Germinal center (tissue), 1 donor: ENCODE measurements at places on chromosomes 7 and 10.

GRCh38 chr7:148622887-148623585, 32.5 kb downstream of the C7orf33 start:
- no peak for DNase-seq

- DNase-seq: no peak
Observed at GRCh38 chr7:134562136-134562535, 13.2 kb downstream of the AKR1B15 start.

- no peak for DNase-seq
Observed at GRCh38 chr7:30446266-30446665, 32.3 kb downstream of the NOD1 start.

DNA sequence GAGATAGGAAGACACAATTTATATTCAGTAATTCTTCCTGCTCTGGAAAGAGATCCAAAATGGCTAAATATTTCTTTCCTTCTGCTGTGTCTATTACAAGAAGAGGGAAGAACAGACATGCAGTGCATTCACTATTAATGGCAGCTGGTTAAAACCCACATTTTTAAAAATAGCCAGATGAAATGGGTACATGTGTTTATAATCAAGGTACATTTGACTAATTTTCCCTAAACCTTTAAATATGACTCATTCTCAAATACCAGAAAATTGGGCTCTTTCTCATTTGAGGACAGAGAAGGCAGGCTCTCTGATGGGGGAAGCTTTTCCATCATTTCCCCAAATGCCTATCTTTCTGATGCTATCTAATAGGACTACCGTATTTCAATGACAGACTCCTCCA, 215.7 kb upstream of the HABP2 start:
- DNase-seq: no peak

GRCh38 chr10:100895896-100896295, 16.9 kb upstream of the SLF2 start:
- no peak for DNase-seq

DNA sequence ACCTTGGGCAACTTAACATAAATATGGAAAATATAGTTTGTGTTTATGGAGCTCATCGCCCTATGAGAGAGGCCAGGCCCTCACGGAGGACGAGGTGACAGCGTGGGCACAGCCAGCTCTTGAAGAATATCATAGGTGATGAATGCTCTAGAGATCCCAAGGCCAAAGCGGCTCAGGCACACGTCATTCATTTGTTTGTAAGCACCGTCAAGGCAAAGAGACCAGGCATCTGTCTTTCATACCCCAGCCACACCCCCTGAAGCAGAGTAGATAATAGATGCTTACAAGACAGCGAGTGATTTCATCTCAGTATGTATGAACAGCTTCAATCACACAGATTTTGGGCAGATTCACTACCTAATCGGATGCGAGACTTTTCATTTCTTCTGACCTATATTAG, 242.1 kb upstream of the C7orf33 start:
- DNase-seq: no peak

DNA sequence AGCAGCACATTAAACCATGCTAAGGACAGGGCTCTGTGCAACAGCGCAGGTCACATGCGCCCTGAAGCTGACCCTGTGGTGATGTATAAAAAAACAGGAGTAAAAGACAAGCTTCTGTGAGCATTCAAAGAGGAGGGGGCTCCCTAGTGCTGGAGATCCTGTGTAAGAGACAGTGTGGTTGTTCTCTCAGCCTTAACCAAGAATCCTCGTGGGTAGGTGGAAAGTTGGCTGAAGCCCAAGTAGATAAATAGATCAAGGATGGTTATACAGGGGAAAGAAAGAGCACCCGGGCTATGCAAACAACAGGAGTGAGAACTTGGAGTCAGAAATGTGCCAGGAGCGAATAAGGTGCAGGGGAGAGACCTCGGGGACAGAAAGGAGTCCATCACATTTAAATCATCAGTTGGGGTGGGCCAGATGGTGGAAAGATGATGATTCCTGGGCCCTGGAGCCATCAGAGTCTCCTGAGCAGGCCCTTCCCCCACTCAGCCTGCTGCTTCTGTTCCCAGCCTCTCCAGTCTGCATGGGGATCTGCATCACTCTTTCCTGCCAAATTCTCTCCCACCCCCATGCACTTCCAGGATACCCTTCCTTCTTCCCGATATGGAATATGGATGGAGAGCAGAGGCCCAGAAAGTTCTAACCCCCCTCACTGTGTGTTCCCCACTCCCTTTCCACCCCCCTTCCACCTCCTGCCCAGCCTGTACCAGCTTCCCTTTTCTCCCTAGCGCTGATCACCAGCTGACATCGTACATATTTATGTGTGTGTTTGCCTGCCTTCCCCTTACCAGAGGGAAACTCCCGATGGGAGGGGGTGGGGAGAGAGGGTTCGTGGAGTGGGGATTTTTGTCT, 78.1 kb upstream of the PRR15 start:
- no peak for DNase-seq

DNA sequence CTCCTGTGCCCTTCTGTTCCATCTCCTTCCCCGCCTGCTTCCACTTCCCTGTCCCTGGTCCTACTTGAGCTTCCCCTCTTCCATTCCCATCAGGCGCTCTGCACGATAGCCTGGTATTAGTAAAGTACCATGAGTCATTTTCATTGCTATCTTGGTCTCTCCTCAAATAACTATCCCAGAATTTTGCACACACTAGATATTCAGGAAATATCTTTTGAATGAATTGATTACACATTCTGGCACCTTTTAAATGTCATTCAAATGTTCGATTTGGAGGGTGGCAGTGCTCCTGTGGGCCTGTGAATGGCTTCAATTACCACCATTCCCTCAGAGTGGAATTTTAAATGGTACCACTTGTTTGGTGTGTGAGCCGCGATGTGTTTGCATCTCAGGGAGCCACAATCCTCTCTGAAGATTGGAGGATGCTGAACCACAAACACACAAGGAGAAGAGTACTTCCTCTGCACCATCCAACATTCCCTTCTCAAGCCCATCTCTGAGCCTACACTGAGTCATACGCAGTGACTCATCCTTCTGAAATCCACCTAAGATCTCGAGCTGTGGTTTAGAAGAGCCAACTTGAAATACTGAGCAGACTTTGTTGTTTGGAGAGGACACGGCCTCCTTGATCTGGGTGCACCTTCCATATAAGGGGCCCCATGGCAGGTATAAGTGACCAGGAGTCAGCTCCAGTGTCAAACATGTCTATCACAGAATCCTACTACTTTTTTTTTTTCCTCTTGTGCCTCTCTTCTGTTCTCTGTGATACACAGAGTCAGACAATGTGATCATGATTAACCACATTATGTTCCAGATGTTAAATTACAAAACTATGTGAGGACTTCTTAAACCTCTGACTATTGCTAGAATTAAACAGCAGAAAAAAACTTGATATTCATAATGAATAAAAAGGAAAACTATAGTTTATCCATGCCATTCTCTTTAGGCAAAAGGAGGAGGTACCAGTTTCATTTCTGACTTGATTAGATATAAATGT, 81.9 kb downstream of the BMPER start:
- no peak for DNase-seq

- no peak for DNase-seq
Observed at GRCh38 chr10:124997306-124997705, 55.4 kb downstream of the ZRANB1 start.

- DNase-seq: no peak
Observed at GRCh38 chr10:70733051-70733450, 52.1 kb downstream of the TBATA start.

GRCh38 chr10:114755537-114755936, 66.0 kb upstream of the FHIP2A start:
- no peak for DNase-seq

DNA sequence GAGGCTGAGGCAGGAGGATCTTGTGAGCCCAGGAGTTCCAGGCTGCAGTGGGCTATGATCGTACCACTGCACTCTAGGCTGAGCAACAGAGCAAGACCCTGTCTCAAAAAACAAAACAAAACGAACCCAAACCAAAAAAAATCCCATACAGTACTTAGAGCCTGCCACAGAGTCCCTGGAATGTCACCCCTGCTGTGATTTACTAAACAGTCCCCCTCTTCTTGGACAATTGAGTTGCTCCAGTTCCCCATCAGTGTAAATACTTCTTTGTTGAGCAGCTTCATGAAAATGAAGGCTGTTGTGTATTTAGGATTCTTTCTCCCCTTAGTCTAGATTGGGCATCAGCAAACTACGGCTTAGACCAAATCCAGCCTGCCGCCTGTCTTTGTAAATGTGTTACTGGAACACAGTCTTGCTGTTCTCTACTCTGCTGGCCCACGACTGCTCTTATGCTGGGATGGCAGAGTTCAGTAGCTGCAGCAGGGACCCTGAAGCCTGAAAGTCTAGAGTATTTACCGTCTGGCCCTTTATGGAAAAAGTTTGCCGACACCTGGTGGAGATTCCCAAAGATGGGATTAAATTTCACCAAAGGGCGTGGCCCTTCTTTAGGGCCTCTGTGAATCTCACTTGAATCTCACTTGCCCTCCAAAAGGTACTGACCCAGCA, 57.8 kb downstream of the PALD1 start:
- no peak for DNase-seq

- DNase-seq: no peak
Observed at GRCh38 chr10:118590334-118590733, 5.1 kb downstream of the PRLHR start.

- DNase-seq: peak; percentile 73
Observed at GRCh38 chr10:101297901-101298486, 56.0 kb upstream of the BTRC start.

DNA sequence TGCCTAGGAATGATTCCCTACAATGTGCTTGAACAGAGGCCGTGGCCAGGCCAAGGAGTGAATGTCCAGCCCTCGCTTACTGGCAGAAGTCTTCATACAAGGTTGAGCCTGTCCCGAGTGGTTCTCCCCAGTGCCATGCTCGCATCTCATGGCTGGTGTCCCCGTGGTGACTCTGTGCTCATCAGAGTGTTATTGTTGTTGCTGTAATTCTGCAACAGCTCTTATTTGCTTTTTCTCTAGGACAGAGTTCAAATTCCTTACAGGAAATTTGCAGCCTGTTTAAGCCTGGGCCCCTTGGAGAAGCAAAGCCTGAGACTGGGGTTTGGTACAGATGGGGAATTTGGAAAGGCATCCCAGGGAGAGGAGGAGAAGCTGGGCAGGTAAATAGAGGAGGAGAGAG, 157.7 kb upstream of the PRR15 start:
- no peak for DNase-seq

DNA sequence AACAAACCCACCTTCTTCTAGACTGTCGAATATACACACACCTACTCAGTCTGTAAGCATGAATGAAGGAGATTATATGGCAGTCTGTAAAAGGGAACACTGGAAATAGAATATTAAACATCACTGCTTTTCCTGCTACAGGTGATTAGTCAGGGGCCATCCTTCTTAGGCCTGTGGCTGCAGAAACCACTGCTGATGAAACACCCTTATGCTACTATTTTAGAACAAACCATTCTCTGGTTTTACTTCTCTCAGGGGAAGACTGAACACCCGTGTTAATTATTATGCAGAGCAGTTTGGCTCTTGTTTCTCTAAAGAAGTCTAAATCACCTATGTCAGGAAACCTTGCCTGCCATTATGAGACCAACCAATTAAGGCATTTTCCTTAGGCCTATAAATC, 351.1 kb upstream of the KLF6 start:
- DNase-seq: peak; percentile 55

GRCh38 chr10:25125201-25125611, 49.6 kb upstream of the GPR158 start:
- no peak for DNase-seq

GRCh38 chr7:43868681-43869005, 674 bp downstream of the MRPS24 start:
- no peak for DNase-seq

DNA sequence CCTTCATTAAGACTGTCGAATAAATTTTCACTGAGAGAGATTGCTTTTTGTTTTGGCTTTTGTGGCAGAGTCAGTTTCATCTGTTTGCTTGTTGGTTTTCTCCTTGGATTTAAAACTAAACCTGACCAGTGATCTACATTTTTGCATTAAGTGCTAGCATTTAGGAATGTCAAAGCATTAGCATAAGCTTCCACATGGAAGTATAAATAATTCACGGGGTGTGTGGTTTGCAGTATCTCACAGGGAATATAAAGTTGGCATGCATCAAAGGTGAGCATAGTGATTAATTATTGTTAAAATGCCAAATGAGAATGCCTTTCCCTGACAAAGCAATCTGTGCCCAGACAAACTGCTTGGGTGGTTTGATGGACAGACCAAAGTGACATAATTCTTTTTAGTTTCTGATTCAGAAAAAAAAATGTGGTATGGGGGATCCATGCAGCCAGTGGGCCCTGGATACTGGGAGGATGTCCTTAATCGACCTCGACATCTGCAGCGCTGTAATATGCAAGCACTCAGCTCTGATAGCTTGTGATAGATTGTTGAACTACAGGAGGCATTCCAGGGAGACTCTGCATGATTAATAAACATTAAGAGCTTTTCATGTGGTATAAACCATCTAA, 339.3 kb upstream of the POM121L12 start:
- no peak for DNase-seq

GRCh38 chr7:79620291-79620690, 166.8 kb upstream of the MAGI2 start:
- no peak for DNase-seq

GRCh38 chr10:93180482-93180931, 106.8 kb downstream of the CYP26A1 start:
- no peak for DNase-seq

- peak; percentile 90 for DNase-seq
Observed at GRCh38 chr7:128940494-128941322, 3.0 kb downstream of the IRF5 start.

DNA sequence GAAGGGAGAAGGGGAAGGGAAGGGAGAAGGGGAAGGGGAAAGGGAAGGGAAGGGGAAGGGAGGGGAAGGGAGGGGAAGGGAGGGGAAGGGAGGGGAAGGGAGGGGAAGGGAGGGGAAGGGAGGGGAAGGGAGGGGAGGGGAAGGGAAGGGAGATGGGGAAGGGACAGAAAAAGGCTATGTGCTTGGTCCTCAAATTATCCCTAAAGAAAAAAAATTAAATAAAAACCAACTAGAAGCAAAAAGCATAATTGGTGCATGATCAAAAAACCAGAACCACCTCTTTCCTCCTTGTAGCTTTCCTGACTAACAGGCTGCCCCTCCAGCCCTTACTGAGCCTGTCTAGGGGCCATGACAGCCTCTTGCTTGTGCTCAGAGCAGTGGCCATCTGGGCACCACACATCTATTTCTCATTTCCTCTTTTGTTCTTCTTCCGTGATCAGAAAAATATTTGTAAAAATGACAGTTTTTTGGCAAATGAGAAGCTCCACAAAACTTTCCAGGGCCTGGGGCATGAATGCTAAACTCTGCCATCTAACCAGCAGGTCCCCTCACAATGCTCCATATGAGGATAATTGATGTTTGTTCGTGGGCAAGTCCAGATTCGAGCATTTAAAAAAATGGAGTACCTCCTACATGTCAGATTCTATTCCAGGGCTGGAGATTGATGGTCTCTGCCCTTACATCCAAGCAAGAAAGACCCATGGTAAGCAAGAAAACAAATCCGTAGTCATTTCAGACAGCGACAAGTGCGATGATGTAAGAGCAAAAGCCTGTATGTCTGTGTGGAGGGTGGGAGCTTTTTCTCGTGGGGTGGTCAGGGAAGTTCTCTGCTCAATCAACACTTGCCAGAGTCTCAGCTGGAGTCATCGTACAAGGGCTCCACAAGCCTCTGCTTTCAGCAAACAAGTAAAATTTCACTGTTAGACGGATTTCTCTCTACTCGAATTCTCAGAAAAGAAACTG, 320.9 kb downstream of the WDR11 start:
- no peak for DNase-seq
